ENCODE measurements at places on chromosomes 1 and 21. TPM values are rescaled to one million over a fixed set of nuclear protein-coding genes. Genes with fewer than 3 reads are reported as not detected.

DNA sequence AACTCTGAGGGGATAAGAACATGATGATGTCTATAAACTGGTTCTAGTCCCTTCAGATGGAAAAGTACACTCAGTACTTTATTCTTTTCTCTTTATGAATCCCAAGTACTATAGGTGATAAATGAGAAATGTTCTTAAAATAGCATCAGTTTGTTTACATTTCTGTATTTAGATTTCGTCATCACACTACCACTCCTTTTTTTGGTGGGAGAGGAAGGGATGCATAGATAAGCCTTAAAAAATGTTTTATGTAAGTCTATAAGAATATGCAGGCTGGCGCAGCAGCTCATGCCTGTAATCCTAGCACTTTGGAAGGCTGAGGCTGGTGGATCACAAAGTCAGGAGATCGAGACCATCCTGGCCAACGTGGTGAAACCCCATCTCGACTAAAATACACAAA, 144.8 kb downstream of the USP25 start:
- DNase-seq = no peak

DNA sequence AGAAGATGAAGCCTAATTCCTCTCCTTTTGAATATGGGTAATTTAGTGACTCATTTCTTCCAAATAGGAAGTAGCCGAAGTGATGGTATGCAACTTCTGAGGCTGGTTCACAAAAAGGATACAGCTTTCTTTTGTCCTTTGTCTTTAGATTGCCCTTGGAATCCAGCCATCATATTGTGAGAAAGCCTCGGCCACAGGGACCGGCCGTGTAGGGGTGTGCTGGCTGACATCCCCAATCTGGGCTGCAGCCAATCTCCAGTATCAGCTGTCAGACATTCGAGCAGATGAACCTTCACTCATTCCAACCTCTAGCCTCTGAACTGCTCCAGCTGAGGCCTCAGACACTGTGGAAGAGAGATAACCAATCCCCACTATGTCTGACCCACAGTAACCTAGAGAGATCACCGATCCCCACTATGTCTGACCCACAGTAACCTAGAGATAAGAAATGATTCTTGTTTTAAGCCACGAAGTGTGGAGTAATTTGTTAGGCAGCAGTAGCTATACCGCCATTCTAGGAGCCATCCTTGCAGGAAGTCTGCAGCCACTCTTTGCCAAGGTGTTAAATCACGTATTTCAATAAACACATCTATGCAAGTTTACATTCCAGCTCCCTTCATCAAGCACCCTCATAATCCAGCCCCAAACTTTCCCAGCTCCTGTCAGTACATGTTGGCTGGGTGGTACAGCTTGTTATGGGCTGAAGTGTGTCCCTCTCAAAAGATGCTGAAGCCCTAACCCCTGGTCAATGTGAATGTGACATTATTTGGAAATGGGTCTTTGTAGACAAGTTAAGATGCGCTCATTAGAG, 2.9 kb upstream of the DIP2A start:
- no peak for DNase-seq

GRCh38 chr1:145858238-145858900, 512 bp downstream of the PIAS3 start:
- DNase-seq = no peak

GRCh38 chr1:1115136-1115785, 628 bp downstream of the C1orf159 start:
- no peak for DNase-seq

GRCh38 chr1:172781513-172782140, 122.7 kb downstream of the FASLG start:
- DNase-seq = no peak

DNA sequence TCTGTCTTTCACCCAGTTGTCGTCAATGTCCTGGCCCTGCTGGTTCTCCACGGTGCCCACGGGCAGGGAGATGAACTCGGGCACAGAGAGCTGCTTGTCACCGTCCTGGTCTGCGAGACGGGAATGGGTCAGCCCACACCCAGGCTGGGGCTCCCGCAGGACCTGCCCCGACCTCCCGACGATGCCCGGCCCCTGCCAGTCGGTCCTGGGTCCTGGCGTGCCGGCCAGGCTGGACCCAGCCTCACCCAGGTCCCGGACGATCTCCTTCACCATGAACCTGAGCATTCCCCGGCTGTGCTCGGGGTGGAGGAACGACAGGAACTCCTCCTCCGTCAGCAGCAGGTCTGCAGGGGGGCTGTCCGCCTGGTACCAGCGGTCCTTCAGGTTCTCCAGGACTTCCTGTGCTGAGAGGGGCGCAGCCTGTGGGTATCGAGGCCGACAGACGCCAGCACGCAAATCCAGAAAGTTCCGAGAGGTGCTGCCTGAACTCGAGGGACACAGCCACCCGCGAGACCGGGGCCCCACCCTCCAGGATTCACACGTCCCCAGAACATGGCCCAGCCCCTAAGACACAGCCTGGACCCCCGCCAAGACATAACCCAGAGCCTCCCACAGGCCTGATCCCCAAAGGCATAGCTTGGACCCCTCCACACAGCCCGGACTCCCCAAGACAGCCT, 4.7 kb upstream of the TNFRSF4 start:
- no peak for DNase-seq

L1TD1 gene
- total RNA-seq = not detected

DNA sequence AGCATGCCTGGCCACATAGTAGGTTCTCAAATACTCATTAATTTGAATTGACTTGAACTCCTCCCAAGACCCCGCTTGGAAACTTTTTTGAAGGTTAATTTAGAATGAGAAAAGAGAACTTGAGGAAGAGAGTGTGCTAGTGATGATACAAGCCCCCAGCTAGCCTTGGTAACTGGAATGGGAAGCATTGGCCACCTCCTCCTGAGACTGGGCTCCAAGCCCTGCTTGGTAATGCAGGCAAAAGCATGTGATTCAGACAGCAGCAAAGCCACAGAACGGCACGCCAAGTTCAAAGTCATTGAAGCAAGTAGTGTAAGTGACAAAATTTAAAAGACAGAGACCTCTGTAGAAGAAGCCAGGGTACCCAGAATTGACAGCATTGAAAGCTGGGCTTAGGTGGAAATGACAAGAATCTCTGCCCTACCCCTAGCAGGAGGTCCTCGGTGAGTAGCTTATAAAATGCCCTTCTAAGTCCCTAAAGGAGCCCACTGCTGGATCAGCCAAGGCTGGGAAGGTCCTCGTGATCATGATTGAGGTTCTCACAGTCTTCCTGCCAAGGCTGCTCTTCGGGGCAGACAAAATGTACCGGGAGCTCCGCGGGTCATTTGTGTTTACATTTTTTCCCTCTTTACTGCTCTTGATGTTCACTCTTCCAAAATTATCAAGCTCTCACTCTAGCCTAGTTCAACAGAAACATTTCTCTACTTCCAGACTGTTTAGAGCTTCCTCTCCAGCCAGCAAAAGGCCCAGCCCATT, 99.4 kb downstream of the TSEN15 start:
- no peak for DNase-seq

OR2L2 gene
- 1.4 TPM for total RNA-seq

SLAMF9 gene
- total RNA-seq = not detected

COL8A2 gene
- total RNA-seq = 1.1 TPM

PGLYRP3 gene
- not detected for total RNA-seq

DNA sequence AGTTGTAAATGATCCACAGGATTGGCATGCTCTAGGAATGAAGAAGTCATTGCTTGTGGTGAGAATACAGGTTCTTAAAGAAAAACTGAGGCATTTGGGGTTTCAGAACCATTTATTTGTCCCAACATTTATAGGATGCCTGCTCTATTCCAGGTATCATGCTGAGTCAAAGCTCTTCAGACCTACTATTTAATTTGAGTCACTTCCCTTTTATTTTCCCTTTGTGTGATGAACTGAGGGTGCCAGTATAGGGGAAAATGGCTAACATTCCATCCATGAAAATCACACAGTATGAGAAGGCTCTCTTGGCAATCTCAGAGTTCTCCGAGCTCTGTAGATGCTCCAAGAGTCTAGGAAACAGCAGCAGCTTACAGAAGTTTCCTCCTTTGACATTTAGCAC, 110.4 kb downstream of the RNF220 start:
- DNase-seq = no peak
